H1 (cell line): ENCODE measurements at places on chromosomes 16 and 17. TPM values are rescaled to one million over a fixed set of nuclear protein-coding genes. Genes with fewer than 3 reads are reported as not detected.

IL21R gene
- 0.34 TPM in 2 replicates for total RNA-seq

DNA sequence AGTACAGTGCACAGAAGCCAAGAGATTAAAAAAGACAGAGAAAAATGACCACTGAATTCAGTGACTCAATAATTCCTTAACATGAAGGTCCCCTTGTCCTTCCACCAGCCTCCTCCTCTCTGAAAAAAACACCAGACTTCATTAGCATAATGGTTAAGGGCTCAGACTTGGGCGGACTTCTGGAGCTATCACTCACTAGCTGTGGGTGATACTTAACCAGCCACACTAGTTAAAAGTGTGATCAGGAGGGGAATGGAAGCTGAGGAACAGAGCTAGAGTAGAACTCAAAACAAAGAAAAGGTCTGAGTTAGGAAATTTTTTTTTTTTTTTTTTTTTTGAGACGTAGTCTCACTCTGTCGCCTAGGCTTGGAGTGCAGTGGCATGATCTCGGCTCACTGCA is 23.2 kb downstream of the ZNF652 start:
- no peaks in the 10 kb centered on the region for H3K36me3 ChIP-seq
- H3K27ac ChIP-seq, result no peak overlapping the region
- H3K27me3 ChIP-seq, result no peaks in the 10 kb centered on the region
- no peak overlapping the region for H3K4me3 ChIP-seq
- DNase-seq, result no peak

- H3K27ac ChIP-seq, result no peak within 1 kb of the TSS
- DNase-seq, result peak; percentile 73
These were observed at the start of gene TRPV2 for GRCh38 chr17:16415031-16415924. TSS of gene TRPV2 (plus strand) at chr17:16415571. CDS start at chr17:16417669, 2,098 bp downstream.

DNA sequence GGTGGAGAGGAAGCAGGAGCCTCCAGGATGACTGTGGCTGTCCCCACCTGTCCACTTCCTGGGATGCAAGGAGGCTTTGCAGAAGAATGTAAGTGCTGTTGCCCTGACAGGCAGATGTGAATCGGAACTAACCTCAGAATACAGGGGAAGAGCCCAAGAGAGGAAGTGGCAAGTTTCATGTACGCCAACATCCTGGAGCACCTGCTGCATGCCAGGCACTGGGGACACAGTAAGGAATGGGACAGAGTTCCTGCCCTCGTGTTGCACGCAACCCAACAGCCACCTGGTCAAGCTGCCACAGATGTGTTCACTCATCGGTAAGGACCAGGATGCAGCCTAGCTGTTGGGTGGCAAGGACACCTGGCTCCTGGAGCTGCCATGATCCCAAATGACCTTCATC is 98.6 kb upstream of the RPL38 start:
- 0 out of 2 replicates have a peak, but pooled peaks cover 2% of the 10 kb centered on the region for H3K27me3 ChIP-seq
- no peak for DNase-seq
- no peaks in the 10 kb centered on the region for H3K4me1 ChIP-seq

DNA sequence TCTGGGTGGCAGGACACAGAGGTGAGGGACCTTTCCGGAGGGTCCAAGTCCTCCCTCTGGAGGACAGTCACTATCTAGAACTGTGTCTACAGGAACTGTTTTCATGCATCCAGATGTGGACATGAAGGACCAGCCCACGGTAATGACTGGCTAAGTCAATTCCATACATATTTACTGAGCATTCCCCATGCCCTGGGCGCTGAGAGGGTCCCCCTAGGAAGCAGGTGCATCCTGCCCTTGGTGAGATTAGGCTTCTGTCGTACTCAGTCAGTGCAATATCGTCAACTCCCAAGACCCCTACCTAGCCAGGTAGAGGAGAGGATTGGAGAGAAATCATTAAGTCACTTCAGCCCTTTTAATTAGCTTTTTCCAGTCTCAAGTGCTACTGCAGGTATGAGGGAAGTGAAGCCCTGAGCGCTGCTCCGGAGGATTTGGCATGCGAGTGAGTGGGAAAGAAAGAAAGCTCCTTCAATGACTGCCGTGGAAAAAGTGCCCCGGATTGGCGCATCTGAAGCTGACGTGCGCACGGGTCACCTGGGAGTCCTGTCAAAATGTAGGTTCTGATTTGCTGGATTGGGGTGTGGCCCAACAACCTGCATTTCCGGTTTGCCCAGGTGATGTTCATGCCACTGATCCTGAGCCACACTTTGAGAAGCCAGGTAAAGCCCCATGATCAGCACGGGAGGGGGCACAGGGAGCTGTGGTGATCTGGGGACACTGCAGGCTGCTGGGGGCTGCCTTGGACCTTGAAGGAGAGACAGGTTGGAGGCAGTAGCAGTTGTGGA is 367.4 kb upstream of the TNRC6C start:
- no peak for DNase-seq
- no peaks in the 10 kb centered on the region for H3K4me1 ChIP-seq
- no peak overlapping the region for H3K4me3 ChIP-seq
- no peaks in the 10 kb centered on the region for H3K36me3 ChIP-seq
- no peak overlapping the region for H3K27ac ChIP-seq
- no peaks in the 10 kb centered on the region for H3K27me3 ChIP-seq

- H3K27me3 ChIP-seq, result peaks cover 99% of the 10 kb centered on the region
- peaks cover 7% of the 10 kb centered on the region for H3K4me1 ChIP-seq
These were observed 997 bp downstream of the HOXB7 start for GRCh38 chr17:48609759-48610281.

DNA sequence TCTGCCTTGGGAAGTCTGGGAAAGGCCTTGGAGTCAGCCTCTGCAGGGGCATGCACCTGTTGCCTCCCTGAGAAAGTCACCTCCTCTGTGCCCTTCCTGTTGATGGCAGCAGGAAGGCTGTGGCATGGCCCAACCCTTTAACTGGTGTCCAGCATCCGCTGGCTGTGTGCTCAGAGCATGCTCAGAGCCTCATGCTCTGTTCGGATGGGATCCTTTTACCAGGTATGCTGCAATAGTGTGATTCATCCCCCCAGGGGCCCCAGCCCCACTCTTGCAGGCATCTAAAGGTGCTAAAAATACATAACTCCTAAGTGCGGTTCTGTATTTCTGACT is 24.9 kb downstream of the KLHL36 start:
- H3K36me3 ChIP-seq, result no peaks in the 10 kb centered on the region
- H3K27me3 ChIP-seq, result no peaks in the 10 kb centered on the region

DNA sequence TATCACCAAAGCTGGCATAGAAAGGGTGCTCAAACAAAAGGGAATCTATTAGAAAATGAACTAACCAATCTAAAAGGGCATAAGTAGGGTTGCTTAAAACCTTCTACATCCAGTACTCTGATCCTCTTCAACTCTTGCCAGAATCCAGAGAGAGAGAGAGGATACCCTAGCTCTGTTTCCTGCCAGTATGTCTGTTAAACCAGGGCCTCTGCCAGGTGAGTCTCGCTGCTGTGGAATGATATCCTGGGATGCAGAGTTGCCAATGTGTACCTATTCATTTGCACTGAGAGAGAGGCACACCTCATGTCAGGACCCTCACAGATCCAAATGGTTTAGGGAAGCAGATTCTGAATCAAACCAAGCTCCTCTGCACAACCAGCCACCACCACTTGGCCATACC is 79.8 kb upstream of the DYNLRB2 start:
- H3K36me3 ChIP-seq, result no peaks in the 10 kb centered on the region
- H3K4me1 ChIP-seq, result peaks cover 2% of the 10 kb centered on the region
- no peak for DNase-seq
- no peak overlapping the region for H3K27ac ChIP-seq
- no peak overlapping the region for H3K4me3 ChIP-seq

DNA sequence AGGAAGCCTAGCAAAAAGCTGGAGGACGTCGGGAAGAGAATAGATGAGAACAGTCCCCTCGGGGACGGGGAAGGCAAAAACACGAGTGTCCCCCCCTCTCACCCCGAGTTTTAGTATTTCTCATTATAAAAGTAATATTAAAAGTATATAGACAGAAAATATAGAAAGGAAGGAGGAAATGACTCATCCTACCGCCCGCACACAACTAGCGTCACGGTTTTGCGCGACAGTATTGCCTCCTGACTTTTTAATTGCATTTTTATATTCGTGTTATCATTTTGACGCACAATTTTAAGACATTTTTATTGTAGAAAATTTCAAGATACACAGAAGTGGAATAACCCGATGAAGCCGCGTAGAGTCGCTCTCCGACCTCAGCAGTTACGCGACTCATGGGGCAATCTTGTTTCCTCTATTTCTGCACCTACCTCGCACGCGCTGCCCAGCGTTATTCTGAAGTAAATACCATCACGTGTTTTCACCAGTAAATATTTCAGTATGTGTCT is 652 bp upstream of the SLC25A19 start:
- H3K4me1 ChIP-seq, result no peaks in the 10 kb centered on the region; the same call in 1 of the 2 replicates
- H3K27me3 ChIP-seq, result no peaks in the 10 kb centered on the region; the same call in 1 of the 2 replicates
- H3K36me3 ChIP-seq, result 0 out of 2 replicates have a peak, but pooled peaks cover 5% of the 10 kb centered on the region
- H3K27ac ChIP-seq, result no peak overlapping the region

DNA sequence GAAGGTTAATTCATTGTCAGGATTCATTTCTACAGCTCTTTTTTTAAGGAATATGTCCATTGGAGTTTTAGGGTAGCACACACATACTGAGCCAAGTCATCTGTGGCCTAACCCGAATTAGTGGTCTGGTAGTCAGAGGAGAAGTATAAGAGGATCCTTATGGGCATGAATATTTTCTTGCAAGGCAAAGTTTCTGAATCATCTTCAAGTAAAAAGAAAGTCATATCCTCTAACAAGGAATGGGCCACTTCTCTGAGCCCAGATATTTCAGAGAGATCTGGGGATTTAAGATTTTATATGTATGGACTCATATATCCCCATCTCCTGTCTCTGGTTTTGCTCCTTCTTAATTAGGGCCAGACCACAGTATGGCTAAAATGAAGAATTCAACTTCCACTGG is 99.2 kb upstream of the CDH8 start:
- DNase-seq, result no peak
- H3K27ac ChIP-seq, result no peak overlapping the region
- no peaks in the 10 kb centered on the region for H3K27me3 ChIP-seq
- H3K4me1 ChIP-seq, result no peaks in the 10 kb centered on the region

- H3K4me1 ChIP-seq, result no peaks in the 10 kb centered on the region
- H3K27ac ChIP-seq, result no peak overlapping the region
- H3K36me3 ChIP-seq, result peaks cover 45% of the 10 kb centered on the region
- H3K27me3 ChIP-seq, result no peaks in the 10 kb centered on the region
These were observed 13.3 kb upstream of the COG7 start for GRCh38 chr16:23466162-23466885.

GRCh38 chr16:48611329-48612137 is 1.6 kb upstream of the N4BP1 start:
- H3K27ac ChIP-seq, result no peak overlapping the region
- no peak overlapping the region for H3K4me3 ChIP-seq
- H3K36me3 ChIP-seq, result no peaks in the 10 kb centered on the region
- no peaks in the 10 kb centered on the region for H3K27me3 ChIP-seq
- peaks cover 16% of the 10 kb centered on the region; the same call in 1 of the 2 replicates for H3K4me1 ChIP-seq
- no peak for DNase-seq

CTRB2 gene
- total RNA-seq, result not detected in 2 replicates

DNA sequence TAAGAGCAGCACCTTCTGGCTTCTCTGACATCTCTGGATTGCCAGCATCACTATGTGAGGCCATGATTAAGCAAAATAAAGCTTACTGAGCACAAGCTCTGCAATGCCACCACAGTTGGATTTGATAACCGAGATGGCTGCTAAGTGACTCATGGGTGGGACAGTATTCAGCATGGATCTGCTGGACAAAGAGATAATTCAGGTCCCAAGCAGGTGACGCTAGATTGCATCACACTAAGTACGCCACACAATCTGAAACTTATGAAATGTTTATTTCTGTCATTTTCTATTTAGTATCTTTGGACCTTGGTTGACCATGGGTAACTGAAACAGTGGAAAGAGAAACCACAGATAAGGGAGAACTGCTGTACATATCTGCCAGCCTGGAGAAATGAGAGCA is 27.4 kb downstream of the CDRT15 start:
- no peaks in the 10 kb centered on the region for H3K4me1 ChIP-seq
- no peaks in the 10 kb centered on the region for H3K36me3 ChIP-seq
- H3K4me3 ChIP-seq, result no peak overlapping the region
- no peak overlapping the region for H3K27ac ChIP-seq
- no peak for DNase-seq

DNA sequence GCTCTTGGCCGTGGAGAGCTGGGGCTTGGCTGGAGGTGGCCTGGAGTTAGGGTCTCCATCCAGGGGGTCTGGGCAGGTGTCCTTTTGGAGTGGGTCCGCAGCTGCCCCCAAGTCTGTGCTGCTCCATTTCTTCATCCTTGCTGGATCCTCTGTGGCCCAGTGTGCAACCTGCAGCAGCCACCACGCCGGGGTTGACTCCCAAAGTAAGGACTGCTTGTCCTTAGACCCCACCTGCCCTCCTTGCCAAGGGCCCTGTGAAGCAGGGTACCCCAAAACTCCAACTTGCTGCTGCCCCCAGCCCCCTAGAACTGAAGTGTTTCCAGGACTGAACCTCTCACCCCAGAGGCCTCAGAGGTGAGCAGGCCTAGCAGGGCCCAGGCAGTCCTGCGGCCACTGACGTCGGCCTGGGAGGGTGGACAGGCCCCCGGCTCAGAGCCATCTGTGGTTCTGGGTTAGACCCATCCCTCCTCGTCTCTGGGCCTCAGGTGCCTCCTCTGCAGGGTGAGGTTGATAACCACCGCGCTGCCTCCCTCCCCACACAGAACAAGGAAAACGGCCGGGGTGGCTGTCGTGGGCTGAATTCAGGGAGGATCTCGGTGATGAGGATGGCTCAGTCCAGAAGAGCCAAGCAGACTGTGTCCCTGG is 16.9 kb downstream of the TRPV1 start:
- no peak for DNase-seq
- no peaks in the 10 kb centered on the region for H3K36me3 ChIP-seq
- H3K27me3 ChIP-seq, result no peaks in the 10 kb centered on the region
- H3K4me1 ChIP-seq, result no peaks in the 10 kb centered on the region
